ENCODE measurements at places on chromosomes 1 and 21. TPM values are rescaled to one million over a fixed set of nuclear protein-coding genes. Genes with fewer than 3 reads are reported as not detected.

- DNase-seq = no peak
Measured at GRCh38 chr1:212242288-212242984, 42.8 kb upstream of the PPP2R5A start.

Gene FGR
- 0.40 TPM for polyA plus RNA-seq

Gene BMP8B
- polyA plus RNA-seq = not detected

Gene ATXN7L2
- polyA plus RNA-seq = 8.0 TPM

Gene OLFM3
- polyA plus RNA-seq = not detected
